T-helper 9 cell (primary cell): ENCODE measurements at places on chromosomes 13 and 19.

- DNase-seq: no peak
Observed at GRCh38 chr19:38809592-38810252, 3.0 kb downstream of the LGALS4 start.

GRCh38 chr13:113053376-113053775 lies 52.2 kb upstream of the F7 start:
- no peak for DNase-seq

GRCh38 chr13:73397496-73398305 lies 338.9 kb downstream of the KLF5 start:
- no peak for DNase-seq

DNA sequence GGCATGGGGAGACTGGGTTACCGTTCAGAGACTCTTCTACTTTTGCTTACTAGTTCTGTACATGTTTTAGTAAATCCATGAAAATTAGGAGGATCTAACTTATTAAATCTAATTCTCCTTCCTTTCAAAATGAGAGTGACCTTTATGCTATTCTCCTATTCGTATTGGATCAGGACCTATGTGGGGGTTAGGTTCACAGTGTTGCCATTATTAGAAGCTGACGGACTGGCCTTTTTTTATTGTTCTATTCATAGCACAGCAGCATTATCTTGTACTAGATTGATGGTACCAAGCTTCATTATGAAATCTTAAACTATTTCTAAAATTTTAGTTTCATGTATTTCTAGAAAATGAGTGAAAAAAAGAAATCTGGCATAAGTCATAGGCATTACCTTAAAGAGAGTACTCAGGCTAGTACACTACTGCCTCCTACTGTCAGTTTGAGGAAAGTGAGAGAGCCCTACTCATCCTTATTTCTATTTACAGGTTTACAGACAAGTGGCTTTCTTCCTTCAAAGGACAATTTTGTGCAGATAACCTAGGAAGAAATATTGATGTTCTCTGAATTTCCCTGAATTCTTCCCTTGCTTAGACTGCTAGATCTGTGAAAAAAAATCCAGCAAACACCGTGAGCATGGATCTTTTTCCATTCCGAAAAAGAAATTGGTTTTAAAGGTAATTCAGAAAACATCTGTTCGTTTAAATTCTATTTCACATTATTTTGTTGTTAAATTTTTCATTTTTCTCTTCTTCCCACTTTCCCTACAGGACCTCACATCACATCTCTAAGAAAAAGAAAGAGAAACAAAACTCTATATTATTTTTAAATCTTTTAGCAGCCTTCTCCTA lies 485.5 kb downstream of the DIAPH3 start:
- DNase-seq: no peak

DNA sequence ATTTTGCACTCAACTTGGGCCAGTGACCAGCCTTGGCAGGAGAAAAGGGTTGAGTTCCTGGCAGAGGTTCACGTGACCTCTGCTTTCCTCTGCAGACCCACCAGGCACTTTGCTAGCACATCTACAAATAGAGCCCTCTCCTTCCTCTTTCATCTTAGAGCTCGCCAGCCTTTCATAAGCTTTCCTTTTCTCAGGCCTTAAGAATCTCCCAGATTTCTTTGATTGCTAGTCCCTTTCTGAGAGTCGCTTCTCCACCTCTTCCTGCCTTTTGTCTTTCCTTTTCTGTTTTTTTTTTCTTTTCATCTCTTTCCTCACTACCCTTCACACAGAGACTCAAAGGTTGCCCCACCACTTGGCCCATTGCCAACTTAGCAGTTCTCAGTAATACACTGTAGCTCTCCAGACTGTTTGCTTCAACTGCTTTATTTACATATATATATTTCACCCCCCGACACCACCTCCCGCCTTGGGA lies 375.7 kb upstream of the SPRY2 start:
- no peak for DNase-seq

GRCh38 chr13:79910875-79911540 lies 429.9 kb downstream of the SPRY2 start:
- no peak for DNase-seq

DNA sequence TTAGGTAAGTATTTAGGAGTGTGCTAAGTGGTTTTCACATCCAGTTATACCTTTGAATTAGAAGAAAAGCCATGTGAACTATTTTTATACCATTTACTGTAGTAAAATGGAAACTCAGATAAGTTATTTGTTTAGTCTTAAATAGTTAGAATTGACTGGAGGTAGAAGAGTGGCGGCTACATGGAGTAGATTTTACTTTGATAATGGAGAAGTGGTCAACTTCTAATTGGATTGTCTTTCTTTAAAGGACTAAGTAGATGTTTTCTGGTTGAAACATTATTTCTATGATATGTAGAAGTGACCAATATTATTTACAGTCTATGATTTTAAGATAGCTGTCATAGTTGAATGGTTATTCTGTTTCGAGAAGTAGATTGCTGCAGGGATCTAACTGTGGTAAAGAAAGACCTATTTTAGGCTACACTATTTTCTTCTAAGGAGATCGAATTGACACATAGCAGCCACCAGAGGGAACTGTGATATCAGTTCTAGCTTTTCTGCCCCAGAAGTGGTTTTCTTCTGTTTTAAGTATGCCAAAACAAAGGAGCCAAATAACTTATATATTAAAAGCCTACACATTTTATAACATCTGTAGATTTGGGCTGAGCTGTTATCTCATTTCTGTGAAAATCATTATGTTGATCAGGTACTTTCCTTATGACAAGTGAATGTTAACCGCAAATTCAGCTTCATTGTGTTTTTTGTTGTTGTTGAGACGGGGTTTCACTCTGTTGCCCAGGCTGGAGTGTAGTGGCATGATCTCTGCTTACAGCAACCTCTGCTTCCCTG lies 26.1 kb downstream of the ZMYM2 start:
- no peak for DNase-seq

- DNase-seq: no peak
Observed at GRCh38 chr13:75473468-75473867, 8.5 kb downstream of the TBC1D4 start.

GRCh38 chr19:29650772-29651387 lies 14.4 kb upstream of the PLEKHF1 start:
- DNase-seq: no peak

DNA sequence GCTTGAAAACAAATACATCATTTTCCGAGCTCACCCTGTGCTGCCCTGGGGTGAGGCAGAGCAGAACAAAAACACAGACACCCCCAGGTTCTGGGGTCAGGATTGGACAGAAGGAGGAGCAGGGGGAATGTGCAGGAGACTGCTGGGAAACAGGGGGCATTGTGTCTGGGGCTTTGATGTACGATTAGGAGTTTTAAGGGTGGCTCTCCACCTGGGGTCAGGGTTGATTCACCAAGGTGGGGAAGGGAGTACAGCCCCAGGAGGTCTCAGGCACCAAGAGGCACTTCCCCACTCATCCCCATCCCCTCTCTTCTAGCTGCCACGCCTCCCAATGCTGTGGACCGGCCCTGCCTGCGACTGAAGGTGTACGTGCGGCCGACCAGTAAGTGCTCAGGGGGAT lies 12.6 kb downstream of the EFNA2 start:
- no peak for DNase-seq

DNA sequence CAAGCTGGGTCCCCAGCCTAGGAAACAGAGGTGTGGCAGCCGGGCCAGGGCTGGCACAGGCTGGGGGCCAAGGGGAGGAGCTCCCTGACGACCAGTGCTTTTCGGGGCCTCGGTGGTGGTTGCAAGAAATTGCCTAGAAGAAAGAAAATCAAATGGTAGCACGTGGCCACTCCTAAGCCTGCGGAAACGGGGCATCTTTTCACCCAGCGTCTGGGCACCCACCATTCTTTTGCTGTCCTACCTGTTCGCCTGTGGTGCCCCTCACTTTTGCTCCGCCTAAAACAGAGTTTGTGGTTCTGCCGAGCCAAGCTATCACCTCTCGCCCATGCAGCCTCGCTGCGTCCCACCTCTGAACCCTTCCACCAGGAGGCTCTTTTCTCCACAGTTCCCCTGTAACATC lies 7.1 kb upstream of the KRTDAP start:
- no peak for DNase-seq

DNA sequence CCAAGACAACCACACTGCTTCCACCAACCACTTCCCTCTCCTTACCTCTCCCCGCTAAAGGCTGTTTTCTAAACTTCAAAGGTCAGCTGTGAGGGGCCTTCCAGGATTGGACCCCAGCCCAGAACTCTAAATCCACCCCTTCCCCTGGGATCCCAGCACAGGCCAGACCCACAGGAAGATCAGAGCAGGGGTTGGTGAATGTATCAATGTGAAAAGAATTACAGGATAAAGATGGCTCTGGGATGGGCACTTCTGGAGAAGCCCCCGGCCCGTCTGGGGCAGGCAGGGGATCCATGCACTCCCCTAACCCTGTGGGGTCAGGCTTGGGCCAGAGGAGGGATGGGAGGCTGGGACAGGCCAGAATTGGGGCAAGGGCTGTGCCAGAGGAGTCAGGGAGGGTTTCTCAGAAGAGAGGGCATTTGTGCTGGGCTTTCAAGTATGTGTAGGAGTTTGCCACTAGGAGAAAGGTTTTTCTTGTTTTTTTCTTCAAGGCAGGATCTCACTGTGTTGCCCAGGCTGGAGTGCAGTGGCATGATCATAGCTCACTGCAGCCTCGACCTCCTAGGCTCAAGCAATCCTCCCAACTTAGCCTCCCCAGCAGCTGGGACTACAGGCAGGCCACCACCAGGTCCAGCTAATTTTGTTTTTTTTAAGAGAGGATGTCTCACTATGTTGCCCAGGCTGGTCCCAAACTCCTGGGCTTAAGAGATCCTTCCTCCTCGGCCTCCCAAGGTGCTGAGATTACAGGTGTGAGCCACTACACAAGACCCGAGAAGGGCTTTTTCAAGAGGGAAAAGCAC lies 1.0 kb upstream of the MEF2B start:
- DNase-seq: no peak

- DNase-seq: no peak
Observed at GRCh38 chr19:36041831-36042230, 9.2 kb upstream of the CLIP3 start.

DNA sequence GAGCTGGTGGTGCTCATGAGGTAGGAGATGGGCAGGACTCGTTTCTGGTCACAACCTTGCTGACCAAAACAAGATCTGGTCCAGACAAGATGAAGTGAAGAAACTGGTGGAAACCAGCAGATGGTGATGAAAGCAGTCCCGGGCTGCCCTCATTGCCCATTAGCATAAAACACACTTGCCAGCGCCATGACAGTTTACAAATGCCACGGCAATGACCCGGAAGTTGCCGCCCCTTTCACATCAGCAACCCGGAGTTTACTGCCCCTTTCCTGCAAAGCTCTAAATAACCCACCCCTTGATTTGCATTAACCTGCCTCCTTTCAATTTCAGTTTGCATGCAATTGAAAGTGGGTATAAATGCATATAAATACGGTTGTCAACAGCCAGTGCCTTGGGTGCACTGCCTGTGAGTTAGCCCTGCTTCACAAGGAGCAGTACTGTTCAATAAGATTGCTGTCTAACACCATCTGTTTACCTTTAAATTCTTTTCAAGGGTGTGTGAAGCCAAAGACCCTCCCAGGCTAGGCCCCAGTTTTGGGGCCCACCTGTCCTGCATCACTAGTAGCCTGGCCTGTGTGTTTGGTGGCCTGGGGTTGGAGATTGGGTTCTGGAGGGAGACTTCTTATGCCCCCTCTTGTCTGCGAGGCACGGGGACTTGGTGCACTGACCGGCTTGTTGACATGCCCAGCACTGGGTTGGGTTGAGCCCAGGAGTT lies 38.8 kb downstream of the CHST8 start:
- DNase-seq: no peak

DNA sequence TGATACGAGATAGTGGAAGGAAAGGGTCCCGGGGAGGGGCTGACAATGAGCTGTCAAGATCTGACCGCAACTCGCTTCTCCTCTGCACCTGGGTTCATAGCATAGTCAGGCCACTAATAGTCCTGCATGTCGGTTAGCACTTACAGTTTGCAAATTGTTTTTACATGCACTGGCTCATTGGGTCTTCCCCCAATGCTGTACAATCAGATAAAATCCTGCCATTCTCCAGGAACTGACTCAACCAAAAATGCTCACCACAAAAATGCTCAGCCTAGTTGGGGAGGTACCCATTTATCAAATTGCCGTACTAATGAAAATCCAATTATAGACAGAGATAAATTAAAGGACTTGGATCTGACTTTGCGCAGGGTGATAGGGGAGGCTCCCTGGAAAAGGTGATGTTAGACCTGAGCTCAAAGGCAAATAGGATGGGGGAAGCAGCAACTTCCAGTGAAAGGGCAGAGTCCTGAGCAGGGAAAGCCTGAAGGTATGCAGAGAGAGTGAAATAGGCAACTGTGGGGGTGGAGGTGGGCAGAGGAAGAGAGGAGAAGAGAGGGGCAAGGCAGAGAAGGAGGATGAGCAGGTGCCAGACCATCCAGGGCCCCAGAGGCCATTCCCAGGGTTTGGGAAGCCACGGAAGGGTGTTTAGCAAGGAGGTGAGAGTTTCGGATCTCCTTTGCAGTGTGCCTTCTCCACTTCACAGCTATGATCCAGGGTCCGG lies 326.1 kb upstream of the TSHZ3 start:
- no peak for DNase-seq

DNA sequence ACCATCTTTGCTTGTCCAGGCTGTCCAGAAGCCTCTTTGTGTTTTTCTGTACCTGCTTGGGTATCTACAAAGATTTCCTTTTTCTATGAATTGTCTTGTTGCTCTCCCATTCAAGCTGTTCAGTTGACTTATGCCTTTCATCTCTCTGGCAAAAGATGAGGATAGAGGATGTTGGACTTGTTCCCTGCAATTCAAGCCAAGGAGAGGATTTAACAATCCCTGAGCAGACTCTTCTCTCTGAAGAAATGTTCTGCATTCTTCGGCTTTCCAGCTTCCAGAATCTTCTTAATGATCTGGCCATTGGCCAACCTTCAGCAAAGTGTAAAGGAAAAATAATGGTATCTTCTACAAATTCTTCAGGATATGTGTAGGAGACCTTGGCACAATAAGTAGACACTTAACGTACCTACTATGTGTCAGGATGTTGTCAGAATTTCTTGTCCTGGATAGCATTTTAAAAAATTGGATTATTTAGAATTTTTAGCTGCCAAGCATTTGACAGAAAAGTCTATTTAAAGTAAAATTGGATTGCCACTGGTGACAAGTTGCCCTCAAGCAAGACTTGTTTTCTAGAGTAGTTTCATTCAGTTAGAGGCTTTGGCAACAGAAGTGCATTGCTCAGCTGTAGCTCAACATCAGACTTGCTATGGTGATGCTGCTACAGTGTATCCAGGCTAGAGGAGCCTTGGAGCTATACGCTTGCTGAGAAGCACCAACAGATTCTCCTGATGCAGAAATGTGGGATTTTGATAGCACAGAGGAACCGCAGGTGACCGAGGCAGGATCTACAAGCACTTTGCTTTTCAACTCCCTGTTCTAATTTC lies 455.7 kb downstream of the SUCLA2 start:
- DNase-seq: no peak

DNA sequence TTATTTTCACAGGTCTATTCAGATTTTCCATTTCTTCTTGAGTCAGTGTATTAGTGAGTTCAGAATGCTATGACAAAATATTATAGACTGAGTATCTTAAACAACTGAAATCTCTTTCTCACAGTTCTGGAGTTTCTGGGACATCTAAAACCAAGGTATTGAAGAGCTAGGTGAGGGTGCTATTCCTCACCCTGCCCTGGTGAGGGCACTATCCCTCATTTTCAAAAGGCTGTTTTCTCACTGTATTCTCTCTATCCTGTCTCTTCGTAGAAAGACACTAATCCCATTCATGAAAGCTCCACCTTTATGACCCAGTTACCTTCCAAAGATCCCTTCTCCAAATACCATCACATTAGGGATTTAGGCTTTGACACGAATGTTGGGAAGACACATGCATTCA lies 1617.1 kb downstream of the PCDH9 start:
- no peak for DNase-seq
